ENCODE measurements at places on chromosomes 4 and X. TPM values are rescaled to one million over a fixed set of nuclear protein-coding genes. Genes with fewer than 3 reads are reported as not detected.

The GYPB gene
- not detected for total RNA-seq

The GIMD1 gene
- not detected for total RNA-seq

The GPRASP1 gene
- total RNA-seq, result 104 TPM

The HPSE gene
- total RNA-seq, result 2.1 TPM

The SMIM43 gene
- not detected for total RNA-seq

The AKAP14 gene
- total RNA-seq, result not detected

The GAK gene
- 131 TPM for total RNA-seq

The PLS3 gene
- total RNA-seq, result 0.45 TPM

The FUNDC2 gene
- total RNA-seq, result 37.4 TPM

The PF4V1 gene
- total RNA-seq, result not detected

The PDCL2 gene
- total RNA-seq, result not detected

The ARMCX6 gene
- 39.5 TPM for total RNA-seq

The USP27X gene
- total RNA-seq, result 3.2 TPM

The GPR34 gene
- not detected for total RNA-seq

The PCDH18 gene
- not detected for total RNA-seq

- no peak overlapping the region for H3K27ac ChIP-seq
- no peaks in the 10 kb centered on the region for H3K36me3 ChIP-seq
- H3K4me1 ChIP-seq, result no peaks in the 10 kb centered on the region
- no peak for DNase-seq
- H3K27me3 ChIP-seq, result no peaks in the 10 kb centered on the region
These were observed 250.7 kb downstream of the THOC2 start for GRCh38 chrX:123481913-123482851.

DNA sequence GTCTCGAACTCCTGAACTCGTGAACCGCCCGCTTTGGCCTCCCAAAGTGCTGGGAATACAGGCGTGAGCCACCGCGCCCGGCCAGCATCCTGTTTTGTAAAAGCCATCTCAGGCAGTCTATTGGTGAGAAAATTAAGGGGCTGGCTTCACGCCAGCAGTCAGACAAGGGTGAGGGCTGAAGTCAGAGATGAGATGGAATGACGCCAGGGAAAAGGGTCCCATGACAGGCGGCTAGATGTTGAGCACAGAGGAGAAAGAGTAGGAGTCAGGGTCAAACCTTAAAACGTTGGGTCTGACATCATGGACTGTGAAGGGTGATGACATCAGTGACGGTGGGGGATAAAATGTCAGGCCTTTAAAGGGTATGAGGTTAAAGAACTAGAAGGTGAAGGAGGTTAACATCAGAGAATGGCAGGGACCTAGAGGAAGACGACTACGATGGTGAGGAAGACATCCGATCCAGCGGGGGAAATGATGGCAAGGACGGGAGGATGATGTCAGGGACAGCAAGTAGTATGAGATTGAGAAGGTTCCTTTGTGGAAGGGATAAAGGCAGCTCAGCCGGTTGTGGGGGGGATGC lies 504 bp upstream of the RBM3 start:
- peak overlapping the region; percentile 99 for H3K27ac ChIP-seq
- H3K4me3 ChIP-seq, result peak overlapping the region; percentile 87
- peaks cover 37% of the 10 kb centered on the region for H3K36me3 ChIP-seq
- H3K27me3 ChIP-seq, result no peaks in the 10 kb centered on the region

GRCh38 chr4:73347497-73347896 lies 56.6 kb upstream of the ALB start:
- H3K4me1 ChIP-seq, result no peaks in the 10 kb centered on the region
- H3K27ac ChIP-seq, result no peak overlapping the region
- DNase-seq, result no peak
- H3K4me3 ChIP-seq, result no peak overlapping the region
- H3K36me3 ChIP-seq, result no peaks in the 10 kb centered on the region

- H3K4me1 ChIP-seq, result no peaks in the 10 kb centered on the region
- no peak overlapping the region for H3K4me3 ChIP-seq
- no peak overlapping the region for H3K27ac ChIP-seq
- H3K27me3 ChIP-seq, result peaks cover 18% of the 10 kb centered on the region
- DNase-seq, result no peak
These were observed 201.8 kb downstream of the SOWAHB start for GRCh38 chr4:76696109-76696508.

GRCh38 chr4:76867880-76868655 lies 29.9 kb downstream of the SOWAHB start:
- no peak overlapping the region for H3K4me3 ChIP-seq
- H3K27me3 ChIP-seq, result no peaks in the 10 kb centered on the region
- H3K27ac ChIP-seq, result no peak overlapping the region
- no peaks in the 10 kb centered on the region for H3K36me3 ChIP-seq
- H3K4me1 ChIP-seq, result no peaks in the 10 kb centered on the region

GRCh38 chr4:112093636-112094202 lies 51.5 kb upstream of the FAM241A start:
- no peak for DNase-seq
- no peak overlapping the region for H3K4me3 ChIP-seq
- H3K27ac ChIP-seq, result no peak overlapping the region
- no peaks in the 10 kb centered on the region for H3K4me1 ChIP-seq
- H3K36me3 ChIP-seq, result no peaks in the 10 kb centered on the region

GRCh38 chrX:37314531-37314930 lies 34.6 kb upstream of the PRRG1 start:
- no peaks in the 10 kb centered on the region for H3K4me1 ChIP-seq
- no peaks in the 10 kb centered on the region for H3K36me3 ChIP-seq
- no peak for DNase-seq
- H3K27ac ChIP-seq, result no peak overlapping the region
- H3K27me3 ChIP-seq, result no peaks in the 10 kb centered on the region

GRCh38 chr4:3392321-3392720 lies 49.4 kb upstream of the HGFAC start:
- H3K27ac ChIP-seq, result no peak overlapping the region
- H3K27me3 ChIP-seq, result no peaks in the 10 kb centered on the region
- no peak overlapping the region for H3K4me3 ChIP-seq
- peaks cover 3% of the 10 kb centered on the region for H3K4me1 ChIP-seq
- H3K36me3 ChIP-seq, result no peaks in the 10 kb centered on the region

GRCh38 chr4:172726001-172726423 lies 442.6 kb upstream of the GALNT7 start:
- no peaks in the 10 kb centered on the region for H3K4me1 ChIP-seq
- no peak for DNase-seq
- H3K27me3 ChIP-seq, result no peaks in the 10 kb centered on the region
- no peak overlapping the region for H3K4me3 ChIP-seq
- no peaks in the 10 kb centered on the region for H3K36me3 ChIP-seq
- no peak overlapping the region for H3K27ac ChIP-seq

DNA sequence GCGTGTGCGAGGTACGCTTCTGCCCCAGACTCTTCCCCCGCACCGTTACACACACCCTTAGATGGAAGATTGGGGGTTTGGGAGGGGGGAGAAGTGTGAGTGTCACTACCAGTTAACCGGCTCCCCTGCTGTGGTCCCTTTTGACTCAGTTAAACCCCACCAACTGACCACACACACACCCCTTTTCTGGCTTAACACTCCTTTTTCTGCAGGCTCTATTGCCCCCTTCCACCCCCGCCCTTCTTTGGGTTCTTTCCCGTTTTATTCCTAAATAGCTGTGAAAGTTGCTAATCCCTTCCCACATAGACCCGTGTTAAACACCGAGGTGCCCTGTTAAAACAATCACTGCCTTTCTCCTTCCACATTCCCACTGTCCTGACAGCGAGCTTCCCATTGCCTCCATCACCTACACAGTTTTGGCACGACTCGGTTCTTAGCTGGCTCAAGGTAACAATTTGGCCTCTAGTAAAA lies 3.7 kb upstream of the NR3C2 start:
- peaks cover 32% of the 10 kb centered on the region for H3K4me1 ChIP-seq
- H3K27me3 ChIP-seq, result no peaks in the 10 kb centered on the region
- no peaks in the 10 kb centered on the region for H3K36me3 ChIP-seq
- peak overlapping the region; percentile 80 for H3K27ac ChIP-seq

GRCh38 chrX:64805683-64806082 lies 170.6 kb downstream of the ZC4H2 start:
- no peaks in the 10 kb centered on the region for H3K27me3 ChIP-seq
- DNase-seq, result no peak
- no peaks in the 10 kb centered on the region for H3K4me1 ChIP-seq
- no peak overlapping the region for H3K27ac ChIP-seq
- H3K4me3 ChIP-seq, result no peak overlapping the region
- no peaks in the 10 kb centered on the region for H3K36me3 ChIP-seq

DNA sequence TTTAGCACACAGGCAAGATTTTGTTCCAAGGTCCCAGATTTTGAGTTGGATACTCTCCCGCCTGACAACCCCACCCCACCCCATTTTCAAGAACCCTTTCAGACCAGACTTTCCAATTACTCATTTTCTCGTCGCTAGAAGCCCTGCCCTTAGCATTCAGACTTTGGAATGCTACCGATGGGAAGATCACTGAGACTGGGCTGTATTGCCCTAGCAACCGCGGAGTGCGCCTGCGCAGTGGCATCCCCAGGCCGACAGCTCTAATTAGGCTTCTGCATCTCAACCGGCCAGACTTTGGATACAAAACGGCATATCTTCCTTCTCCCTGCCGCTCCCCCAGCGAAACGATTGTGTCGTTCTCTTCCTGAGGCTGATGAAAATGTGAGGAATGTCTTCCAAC lies 3.4 kb downstream of the MAGEE2 start:
- H3K27me3 ChIP-seq, result peaks cover 2% of the 10 kb centered on the region
- H3K27ac ChIP-seq, result no peak overlapping the region
- H3K36me3 ChIP-seq, result no peaks in the 10 kb centered on the region
- DNase-seq, result no peak
- H3K4me3 ChIP-seq, result no peak overlapping the region

GRCh38 chr4:13966231-13967195 lies 339.0 kb upstream of the BOD1L1 start:
- H3K27me3 ChIP-seq, result no peaks in the 10 kb centered on the region
- no peak overlapping the region for H3K27ac ChIP-seq
- no peaks in the 10 kb centered on the region for H3K4me1 ChIP-seq
- no peaks in the 10 kb centered on the region for H3K36me3 ChIP-seq
- H3K4me3 ChIP-seq, result no peak overlapping the region

- no peak overlapping the region for H3K27ac ChIP-seq
- H3K4me3 ChIP-seq, result no peak overlapping the region
- DNase-seq, result no peak
- no peaks in the 10 kb centered on the region for H3K4me1 ChIP-seq
- no peaks in the 10 kb centered on the region for H3K27me3 ChIP-seq
- no peaks in the 10 kb centered on the region for H3K36me3 ChIP-seq
These were observed 31.3 kb downstream of the IL13RA2 start for GRCh38 chrX:114985967-114986592.

- no peaks in the 10 kb centered on the region for H3K4me1 ChIP-seq
- no peak for DNase-seq
- H3K4me3 ChIP-seq, result no peak overlapping the region
- H3K27me3 ChIP-seq, result peaks cover 4% of the 10 kb centered on the region
- H3K36me3 ChIP-seq, result no peaks in the 10 kb centered on the region
These were observed 18.3 kb downstream of the CNGA2 start for GRCh38 chrX:151752847-151753246.

DNA sequence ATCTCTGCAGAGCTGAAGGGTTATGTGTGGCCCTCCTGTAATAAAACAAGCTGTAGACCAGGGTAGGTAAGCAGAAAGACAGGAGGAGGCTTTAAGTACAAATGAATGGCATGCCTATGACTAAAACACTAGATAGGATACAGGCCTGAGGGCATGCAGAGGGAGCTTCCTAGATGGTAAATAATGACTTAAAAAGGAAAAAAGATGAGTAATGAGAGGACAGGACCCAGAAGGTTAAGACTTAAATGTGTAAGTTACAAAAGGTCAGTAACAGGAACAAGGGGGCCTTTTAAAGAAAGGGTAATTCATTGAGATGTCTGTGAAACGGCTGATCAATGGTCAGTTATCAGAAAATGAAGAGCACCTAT lies 194.8 kb downstream of the SOWAHB start:
- no peak overlapping the region for H3K27ac ChIP-seq
- no peak overlapping the region for H3K4me3 ChIP-seq
- DNase-seq, result no peak
- no peaks in the 10 kb centered on the region for H3K36me3 ChIP-seq

DNA sequence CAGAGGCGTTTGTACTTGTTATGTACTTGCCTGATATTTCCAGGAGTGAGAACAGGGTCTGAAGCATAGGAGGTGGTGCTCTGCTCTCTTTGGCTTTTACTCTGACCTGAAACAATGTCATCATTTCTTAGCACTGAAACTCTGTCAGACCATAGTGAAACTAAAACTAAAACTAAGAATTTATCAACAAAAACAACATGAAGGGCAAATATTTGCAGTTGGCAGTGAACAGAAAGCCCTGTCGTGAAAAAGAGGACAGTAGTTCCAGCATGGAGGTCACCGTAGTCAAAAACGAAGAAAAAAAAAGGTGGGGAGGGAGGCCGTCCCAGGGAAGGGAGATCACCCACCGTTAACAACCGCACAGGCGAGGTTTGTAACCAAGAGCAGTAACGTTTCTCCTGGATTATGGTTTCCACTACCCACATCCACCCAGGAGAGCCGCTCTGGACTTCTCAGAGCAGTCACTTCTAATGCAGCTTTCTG lies 97.5 kb downstream of the ANK2 start:
- no peaks in the 10 kb centered on the region for H3K4me1 ChIP-seq
- H3K36me3 ChIP-seq, result no peaks in the 10 kb centered on the region
- no peak for DNase-seq
- H3K27ac ChIP-seq, result no peak overlapping the region

DNA sequence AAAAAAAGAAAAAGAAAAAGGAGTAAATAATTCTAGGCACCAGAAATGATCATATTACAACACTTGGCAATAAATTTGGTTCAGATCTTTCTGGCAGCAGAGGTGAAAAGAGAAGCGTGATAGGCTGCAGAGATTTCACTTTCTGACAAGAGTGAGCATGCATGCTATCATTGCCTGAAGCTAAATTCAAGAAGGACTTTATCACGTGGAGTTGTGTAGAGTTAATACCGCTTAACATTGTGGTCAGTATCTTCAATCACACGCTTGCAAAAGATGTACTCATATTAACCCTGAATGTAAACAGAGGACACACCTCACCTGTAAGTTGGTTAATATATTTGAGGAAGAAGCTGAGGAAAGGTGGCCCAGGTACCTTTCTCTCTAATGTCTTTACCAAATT lies 31.4 kb upstream of the RBPJ start:
- no peak overlapping the region for H3K27ac ChIP-seq
- H3K27me3 ChIP-seq, result no peaks in the 10 kb centered on the region
- no peak for DNase-seq
- no peaks in the 10 kb centered on the region for H3K4me1 ChIP-seq

- no peak overlapping the region for H3K4me3 ChIP-seq
- no peak for DNase-seq
- H3K36me3 ChIP-seq, result peaks cover 25% of the 10 kb centered on the region
- no peaks in the 10 kb centered on the region for H3K27me3 ChIP-seq
These were observed 41.5 kb downstream of the KIAA0232 start for GRCh38 chr4:6824071-6824470.

DNA sequence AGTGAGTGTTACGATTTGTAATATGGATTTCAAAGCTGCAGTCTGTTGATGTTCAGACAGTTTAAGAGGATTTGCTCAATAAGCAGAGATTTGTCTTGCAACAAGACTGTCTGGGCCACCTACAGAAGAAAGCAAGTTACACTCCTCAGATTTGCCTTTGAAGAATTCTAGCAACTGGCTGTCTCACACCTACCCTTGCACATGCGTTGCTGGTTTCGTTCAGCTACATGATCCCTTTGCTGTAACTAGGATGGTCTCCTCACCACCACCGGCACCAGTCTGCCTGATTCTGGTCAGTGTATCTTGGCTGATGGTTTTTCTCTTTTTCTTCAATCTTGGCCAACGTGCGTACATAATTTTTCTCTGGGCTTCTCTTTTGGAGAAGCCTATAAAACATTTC lies 172.7 kb upstream of the LCORL start:
- H3K4me1 ChIP-seq, result no peaks in the 10 kb centered on the region
- peaks cover 3% of the 10 kb centered on the region for H3K27me3 ChIP-seq
- no peak for DNase-seq
- H3K27ac ChIP-seq, result no peak overlapping the region

GRCh38 chrX:113770071-113770470 lies 813.8 kb upstream of the HTR2C start:
- no peak for DNase-seq
- no peaks in the 10 kb centered on the region for H3K36me3 ChIP-seq
- H3K4me3 ChIP-seq, result no peak overlapping the region
- H3K27me3 ChIP-seq, result no peaks in the 10 kb centered on the region
- no peak overlapping the region for H3K27ac ChIP-seq
- H3K4me1 ChIP-seq, result no peaks in the 10 kb centered on the region

All from CD4-positive, alpha-beta T cell (primary cell).